ENCODE measurements at places on chromosomes 16 and 17.

DNA sequence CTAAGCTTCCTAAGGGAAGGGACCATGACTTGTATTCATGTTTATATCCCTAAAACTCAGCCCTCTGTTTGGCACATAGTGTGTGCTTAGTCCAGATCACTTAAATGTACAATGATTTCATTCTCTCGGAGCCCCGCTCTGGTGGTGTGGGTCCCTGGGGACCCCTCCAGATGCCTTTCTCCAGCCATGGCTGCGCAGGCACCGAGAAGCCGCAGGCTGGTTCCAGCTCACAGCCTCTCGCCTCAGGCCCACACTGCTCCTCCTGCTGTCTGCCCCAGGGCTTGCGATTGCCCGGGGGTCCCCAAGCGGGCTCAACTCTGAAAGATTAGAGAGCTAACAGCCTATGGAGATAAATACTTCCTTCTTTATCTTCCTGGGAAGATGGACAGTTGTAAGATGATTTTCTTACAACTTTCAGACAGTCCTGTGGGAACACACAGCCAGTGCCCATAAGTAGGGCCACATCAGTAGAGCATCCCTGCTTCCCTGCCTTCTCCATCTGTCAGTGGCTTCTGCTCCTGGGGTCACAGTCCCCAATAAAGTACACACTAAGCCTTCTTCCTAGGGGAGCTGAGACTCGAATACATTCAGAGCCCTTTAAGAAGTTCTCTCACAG, 66.2 kb downstream of the CENPV start:
- DNase-seq: no peak

DNA sequence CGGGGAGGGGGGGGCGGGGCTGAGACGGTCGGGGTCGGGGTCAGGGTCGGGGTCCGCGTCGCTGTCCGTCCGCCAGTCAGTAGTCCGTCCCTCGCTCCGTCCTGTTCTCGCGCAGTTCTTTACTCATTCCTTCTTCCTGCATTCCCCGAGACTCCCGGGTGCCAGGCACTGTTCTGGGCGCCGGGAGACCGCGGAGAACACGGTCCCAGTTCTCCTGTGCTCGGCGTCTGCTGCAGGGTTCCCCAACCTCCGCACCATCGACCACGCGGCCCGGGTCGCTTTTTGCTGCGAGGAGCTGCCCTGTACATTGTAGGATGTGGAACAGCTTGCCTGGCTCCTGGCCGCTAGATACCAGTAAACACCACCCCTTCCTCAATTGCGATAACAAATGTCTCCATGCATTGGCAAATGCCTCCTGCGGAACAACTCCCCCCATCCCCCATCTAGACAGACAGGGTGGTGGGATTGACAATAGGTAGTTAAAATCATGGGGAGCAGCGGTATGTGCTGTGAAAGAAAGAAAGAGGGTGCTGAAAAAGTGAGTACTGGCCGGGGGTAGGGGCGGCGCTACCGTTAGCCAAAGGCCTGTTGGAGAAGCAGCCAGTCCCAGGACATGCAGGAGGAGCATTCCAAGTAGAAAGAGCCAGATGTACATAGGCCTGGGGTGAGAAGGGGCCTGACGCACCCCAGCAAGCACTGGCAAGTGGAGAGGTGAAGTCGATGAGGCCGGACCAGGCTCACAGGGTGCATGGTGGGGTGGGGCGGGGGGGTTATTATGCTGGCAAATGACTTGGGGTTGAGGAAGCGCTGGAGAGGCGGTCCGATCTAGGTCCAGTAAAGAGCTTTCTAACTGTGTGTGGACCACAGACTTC, 631 bp downstream of the TRAF7 start:
- DNase-seq: no peak

DNA sequence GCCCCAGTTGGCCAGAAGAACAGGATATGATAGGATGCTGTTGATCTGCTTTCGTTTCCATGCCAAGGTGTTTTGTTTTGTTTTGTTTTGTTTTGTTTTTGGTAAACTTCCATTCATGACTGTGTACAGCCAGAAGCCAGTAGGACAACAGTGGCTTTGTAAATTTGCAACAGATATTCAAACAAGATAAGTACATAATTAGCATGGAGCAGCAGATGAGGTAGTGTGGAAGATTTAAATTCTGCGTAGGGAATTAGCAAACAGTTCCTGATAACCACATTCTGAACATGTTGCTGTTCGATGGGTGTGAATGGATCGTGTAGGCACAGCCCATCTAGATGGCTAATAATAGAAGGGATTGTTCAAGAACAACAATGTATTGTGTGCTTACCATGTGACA, 1080.1 kb upstream of the RBFOX1 start:
- no peak for DNase-seq

DNA sequence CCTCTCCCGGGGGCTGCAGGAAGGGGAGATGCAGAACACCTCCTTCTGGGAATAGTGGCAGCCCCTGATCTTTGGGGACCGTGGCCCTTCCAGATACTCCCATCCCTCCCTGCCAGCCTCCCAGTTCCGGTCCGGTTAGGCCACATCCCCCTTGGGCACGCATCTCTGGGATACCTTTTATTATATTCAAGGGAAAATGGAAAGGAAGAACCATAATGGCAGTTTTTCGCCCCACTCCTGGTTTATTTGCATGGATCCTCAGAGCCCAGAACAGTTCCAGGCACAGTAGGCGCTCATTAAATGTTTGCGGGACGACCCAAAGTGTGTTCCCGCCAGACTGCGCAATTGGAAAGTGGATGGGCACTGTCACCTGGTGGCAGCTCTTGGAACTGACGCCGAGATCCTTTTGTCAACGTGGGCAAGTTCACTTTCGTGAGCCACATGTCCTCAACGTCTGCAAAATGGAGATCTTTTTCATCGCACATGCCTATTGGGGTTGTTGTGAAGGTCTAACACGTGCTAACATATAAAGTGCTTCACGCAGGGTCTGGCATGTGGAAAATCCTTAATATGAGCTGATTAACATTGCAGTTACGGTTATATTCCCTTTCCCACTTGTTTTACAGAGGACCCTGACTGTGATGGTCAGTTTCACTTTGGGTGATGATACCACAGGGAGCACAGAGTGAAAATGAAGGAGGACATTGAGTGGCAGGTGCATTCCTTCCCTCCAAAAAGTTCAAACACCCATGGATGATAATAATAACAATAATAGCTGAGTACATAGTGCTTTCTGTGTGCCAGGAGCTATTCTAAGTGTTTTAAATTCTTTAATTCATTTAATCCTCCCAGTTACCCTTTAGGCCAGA, 1.7 kb upstream of the GPRC5B start:
- peak; percentile 55 for DNase-seq

- DNase-seq: peak; percentile 35
Observed at GRCh38 chr17:48577946-48578615, at the start of gene HOXB4. HOXB4 (minus strand) TSS chr17:48578350; CDS start chr17:48578319, 31 bp downstream.

DNA sequence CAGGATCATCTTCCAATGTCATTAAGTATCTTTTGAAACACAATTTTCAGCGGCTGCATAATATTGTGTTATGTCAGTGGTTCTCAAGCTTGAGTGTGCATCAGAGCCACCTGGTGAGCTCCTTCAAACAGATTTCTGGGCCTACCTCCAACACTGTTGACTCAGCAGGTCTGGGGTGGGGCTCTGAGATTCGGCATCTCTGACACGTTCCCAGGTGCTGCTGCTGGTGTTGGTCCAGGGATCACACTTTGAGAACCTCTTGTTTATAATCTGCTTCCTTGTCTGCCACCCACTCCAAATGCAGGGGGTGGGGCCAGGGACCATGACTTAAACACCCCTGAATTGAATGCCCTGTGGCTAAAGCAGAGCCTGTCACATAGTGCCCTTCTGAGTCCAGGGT, 73.8 kb upstream of the HNF1B start:
- no peak for DNase-seq

DNA sequence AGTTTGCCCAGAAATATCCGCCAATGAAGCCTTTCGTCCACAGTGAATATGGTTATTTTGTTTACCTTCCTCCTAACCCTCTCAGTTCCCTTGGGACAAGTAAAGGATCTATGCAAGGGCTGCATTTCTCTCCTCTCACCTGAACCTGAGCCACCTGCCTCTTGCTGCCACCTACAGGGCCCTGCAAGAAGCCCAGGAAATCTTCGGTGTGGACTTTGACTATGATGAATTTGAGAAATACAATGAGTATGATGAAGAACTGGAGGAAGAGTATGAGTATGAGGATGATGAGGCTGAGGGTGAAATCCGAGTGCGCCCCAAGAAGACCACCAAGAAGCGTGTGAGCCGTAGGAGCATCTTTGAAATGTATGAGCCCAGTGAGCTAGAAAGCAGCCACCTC, 14.0 kb downstream of the SUPT6H start:
- DNase-seq: no peak

- DNase-seq: no peak
Observed at GRCh38 chr17:41415833-41416335, 8.5 kb downstream of the KRT37 start.

- no peak for DNase-seq
Observed at GRCh38 chr17:4833941-4834680, 971 bp downstream of the MINK1 start.

DNA sequence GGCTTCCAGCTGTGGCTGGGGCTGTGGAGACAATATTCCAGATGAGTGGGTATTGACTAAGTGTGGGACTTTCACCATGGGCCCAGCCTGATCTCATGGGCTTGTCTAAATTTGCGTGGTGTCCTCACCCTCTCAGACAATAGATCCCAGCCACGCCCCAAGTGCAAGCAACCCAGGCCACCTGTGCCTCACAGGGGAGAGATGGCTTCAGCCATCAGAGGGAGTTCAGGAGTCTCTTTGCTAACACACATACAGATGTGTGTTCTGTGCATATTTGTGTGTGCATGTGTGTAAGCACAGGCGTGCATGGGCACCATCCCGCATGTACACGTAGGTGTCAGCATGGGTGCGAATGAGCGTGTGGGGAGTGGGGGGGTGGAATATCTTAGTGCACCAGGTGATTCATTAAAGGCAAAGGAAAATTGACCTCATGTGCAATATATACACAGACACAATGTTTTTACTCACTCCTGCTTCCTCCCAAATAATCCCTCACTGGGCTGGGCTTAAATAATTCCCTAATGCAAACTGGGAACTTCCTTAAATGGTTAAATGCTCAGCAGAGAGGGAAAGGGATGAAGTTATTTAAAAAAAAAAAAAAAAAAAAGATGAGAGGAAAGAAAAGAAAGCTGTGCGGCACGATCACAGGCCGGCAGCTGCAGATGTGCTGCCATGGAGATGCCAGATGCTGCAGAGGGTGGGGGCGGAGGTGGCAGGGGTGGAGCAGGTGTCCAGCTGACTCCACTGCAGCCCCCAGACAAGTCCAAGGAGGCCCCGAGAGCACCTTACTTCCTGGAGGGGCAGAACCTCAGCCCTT, 24.0 kb upstream of the CDC42EP4 start:
- DNase-seq: no peak

DNA sequence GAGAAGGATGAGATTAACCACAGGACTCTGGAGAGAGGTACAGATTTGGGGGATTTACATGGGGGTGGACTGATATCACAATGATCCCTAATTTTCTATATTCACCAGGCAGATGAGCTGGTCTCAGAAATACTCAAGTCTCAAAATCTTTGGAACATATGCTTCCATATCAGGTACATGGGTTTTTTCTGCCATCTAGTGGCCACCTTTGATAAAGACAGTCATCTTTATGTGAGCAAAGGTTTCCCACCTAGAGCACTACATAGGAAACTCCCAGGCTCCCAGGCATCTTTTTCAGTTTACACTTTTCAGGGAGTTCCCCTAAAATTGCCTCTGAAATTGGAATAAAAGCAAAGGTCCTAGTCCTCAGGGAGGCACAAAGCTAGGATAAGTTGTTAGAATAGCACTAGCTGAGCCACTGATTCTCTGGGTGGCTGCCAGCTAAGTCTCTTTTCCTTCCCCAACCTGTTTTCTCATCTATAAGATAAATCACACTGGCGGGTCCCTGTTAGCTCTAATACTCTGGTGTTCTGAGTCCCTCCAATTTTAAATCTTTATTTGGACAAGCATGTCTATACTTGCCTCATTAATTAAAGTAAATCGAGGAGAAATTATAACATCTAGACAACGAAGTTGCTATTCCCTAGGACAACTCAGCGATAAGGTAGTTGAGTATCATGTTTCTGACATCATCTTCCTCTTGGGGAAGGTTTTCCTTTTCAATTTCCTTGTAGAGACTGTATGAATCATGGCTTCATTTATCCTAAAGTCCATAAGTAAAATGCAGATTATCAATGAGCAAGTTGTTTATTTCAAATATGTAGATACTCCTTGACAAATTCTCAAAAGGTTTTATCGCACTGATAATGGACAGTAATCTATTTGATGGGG, 19.0 kb upstream of the MON1B start:
- no peak for DNase-seq

DNA sequence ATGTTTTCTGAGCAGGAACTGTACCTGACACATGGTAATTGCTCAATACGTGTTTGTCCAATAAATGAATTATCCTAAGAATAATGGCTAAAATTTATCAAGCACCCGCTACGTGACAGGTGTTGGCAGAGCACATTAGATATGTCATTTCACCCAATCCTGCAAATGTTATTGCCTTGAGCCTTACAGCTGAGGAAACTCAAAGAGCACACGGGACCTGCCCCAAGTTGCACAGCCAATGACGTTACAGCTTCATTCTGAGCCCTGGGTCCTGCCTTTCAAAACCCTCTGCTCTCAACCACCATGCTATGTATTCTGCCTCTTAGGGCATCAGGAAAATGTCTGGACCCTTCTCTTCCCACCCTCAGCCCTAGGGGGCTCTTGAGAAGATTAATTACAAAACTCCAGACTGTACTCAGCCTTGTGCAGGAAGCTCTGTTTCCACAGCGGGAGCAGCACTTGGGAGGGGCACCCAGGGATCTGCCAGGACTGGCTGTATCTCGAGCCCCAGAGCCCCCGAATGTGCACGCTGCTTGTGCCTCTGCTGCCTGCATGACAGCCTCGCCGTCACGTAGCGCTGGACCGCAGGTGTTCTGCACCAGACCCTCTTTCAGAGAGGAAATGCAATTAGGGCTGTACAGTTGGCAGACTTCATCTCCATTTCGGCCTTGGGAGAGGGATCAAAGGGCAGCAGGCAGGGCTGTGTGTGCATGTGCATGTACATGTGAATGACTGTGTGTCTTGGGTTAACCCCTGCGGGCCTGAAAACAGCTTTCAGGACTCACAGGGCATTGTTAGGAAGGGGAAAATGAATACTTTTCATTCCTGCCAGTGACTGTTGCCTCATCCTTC, 71.6 kb downstream of the GPR139 start:
- no peak for DNase-seq

DNA sequence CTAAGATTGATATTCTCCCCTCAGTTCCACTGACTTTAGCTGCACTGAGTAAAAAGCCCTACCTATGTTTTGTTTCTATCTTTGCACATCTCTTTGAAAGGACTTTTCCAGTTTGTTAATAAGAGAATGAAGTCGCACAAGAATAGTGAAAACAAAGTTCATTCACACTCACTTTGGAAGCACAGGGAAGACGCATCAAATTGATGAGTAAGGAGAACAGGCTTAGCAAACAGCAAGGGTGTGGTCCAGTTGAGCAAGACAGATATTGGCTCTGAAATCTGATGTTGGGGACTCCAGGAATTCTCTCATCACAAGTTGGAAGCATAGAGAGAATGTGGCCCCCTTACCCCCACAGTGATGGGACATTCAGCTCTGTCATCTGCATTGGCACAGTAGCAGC, 221.3 kb downstream of the CDH11 start:
- DNase-seq: no peak

DNA sequence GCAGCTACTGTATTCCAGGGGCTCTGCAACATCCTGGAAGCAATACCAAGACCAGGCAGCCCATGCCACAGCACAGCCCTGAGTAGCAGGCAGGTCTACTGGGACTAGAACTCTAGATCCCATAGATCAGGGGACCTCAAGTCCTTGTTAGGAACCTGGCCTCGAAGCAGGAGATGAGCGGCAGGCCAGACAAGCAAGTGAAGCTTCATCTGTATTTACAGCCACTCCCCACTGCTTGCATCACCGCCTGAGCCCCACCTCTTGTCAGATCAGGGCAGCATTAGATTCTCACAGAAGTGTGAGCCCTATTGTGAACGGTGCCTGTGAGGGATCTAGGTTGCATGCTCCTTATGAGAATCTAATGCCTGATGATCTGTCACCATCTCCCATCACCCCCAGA, 295.7 kb upstream of the TNRC6C start:
- no peak for DNase-seq

Data from stimulated activated CD8-positive, alpha-beta memory T cell treated with anti-CD3 and anti-CD28 coated beads, Interleukin-4, amount 100 ng/mL, for 1 hour (primary cell).